SHP77 treated with DMSO at 0.1 percent for 48 hours (cell line): ENCODE measurements at places on chromosomes 1 and 21.

DNA sequence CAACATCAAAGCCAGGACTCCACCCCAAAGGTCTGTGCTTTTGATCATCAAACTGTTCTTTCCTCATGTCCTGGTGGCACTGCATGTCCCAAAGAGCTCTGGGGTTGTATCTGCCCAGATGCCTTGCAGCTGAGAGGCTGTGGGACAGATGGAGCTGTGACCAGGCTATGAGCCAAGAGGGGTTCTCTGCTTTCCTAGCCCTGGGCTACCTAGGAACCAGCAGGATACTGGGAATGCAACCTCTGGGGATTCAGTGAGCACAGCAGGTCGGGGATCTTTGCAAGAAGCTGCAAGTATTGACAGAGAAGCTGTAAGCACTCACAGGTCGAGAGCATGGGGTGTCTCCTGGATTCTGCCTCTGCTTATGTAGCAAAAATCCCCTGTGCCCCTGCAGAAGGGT, 186.6 kb downstream of the GRIK3 start:
- no peak for DNase-seq

DNA sequence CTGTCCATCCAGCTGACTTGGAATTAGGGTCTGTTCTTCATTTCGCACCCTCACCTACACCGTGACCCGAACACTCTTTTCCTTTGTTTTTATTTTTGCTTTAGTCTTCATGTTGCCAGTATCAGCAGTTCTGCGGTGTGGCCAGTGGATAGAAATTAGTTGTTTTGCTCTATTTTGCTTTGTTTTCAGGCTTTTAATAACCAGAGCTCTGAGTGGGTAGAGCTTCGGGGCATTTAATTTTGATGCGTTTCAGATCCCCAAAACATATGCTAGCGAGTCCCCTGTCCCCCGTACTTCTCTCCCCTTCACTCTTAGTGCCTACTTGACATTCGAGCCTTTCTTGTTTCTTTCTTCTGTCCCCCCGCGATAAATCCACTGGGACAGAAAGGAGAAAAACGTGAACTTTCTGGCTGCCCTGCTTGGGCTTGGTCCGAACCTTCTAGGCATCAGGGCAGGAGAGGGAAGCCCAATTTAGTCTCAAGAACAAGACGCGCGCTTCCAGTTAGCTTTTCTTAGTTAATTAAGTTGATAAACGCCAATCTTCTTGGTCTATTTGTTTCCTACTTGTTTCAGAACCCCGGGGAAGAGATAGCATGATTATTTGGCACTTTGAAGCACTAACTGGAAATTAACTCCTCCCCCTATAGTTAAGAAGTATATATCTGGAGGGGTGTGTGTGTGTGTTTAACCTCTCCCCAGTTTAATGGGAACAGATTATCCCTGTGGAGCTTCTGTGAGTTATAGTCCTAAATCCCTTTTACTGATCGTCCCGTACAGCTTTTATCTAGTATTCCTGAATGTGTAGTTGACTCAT, 839 bp downstream of the SWT1 start:
- no peak for DNase-seq

- DNase-seq: peak; percentile 2
These were observed 835 bp downstream of the PGM1 start for GRCh38 chr1:63593886-63594605.

- no peak for DNase-seq
These were observed 2.9 kb downstream of the TATDN3 start for GRCh38 chr1:212794561-212795014.

- DNase-seq: no peak
These were observed at the start of gene VWA1 for GRCh38 chr1:1435106-1435903. Gene VWA1, plus strand, starts transcription at chr1:1435690. Its CDS starts 59 bp downstream, at chr1:1435749.

DNA sequence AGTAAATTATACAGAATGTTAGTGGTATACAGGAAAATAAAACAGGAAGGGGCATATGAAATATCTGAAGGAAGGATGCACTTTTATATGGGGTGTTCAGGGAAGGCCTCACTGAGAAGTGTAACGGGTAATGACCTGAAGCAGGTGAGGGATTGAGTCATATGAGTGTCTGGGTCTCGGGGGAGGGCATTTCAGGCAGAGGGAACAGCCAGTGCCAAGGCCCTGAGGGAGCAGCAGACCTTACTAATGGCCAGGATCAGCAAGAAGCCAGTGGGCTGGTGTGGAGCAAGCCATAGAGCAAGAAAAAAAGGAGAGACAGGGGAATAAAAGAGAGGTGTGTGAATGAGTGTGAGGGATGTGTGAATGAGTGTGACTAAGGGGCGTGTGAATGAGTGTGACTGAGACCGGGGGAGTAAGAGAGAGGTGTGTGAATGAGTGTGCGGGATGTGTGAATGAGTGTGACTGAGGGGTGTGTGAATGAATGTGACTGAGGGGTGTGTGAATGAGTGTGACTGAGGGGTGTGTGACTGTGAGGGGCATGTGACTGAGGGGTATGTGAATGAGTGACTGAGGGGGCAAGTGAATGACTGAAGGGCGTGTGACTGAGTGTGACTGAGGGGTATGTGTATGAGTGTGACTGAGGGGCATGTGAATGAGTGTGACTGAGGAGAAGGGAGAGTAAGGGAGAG, 107.2 kb downstream of the GLIS1 start:
- DNase-seq: no peak

DNA sequence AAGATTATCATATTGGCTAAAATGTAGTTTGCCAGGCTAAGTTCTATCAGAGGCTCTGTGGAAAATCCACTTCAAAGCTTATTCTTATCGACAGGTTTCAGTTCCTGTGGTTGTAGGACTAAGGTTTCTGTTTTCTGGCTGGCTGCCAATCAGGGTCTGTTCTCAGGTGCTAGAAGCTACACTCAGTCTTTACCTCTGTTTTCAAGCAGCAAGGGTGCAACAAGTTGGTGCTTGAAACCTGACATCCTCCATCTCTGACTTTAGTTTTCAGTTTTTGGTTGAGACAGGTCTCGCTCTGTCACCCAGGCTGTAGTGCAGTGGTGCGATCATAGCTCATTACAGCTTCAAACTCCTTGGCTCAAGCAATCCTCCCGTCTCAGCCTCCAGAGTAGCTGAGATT, 15.3 kb upstream of the TMCO2 start:
- DNase-seq: no peak

GRCh38 chr1:9655836-9656235, 4.3 kb downstream of the PIK3CD start:
- DNase-seq: no peak

- no peak for DNase-seq
These were observed 17.1 kb upstream of the XPR1 start for GRCh38 chr1:180614730-180615129.

GRCh38 chr1:96191165-96191564, 530.4 kb upstream of the PTBP2 start:
- no peak for DNase-seq

GRCh38 chr1:186894415-186894814, 65.7 kb downstream of the PLA2G4A start:
- no peak for DNase-seq

DNA sequence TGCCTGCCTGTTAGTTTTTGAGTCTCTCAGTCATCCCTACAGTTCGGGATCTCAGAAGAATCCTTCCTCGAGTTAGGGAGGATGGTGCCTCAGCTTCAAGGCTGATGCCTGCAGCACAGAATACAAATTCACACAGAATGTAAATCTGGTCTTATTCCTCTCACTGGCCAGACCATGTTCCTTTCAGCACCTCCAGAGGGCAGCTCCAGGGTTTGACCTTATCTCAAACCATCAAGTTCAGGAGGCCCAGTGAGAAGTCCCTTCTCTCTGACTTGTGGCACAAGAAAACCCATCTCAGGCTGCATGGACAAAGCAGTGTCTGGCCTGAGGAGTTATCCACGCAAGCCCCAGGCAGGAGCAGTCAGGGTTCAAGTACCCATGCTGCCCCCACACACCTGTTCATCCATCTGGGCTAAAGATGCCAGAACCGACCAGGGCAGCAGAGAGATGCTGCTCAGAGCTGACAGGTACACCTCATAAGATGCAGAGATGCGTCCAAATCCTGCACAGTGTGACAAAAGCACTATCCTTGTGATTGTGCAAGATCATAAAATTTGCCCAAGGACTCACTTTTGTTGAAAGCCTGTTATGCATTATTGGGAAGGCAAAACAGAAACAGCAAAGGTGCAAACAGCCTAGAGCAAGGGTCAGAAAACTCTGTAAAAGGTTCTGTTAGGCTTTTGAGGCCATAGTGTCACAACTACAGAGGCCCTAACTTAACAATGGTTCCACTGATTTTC, 49.8 kb downstream of the BCAR3 start:
- DNase-seq: no peak

- no peak for DNase-seq
These were observed 2.8 kb upstream of the BOLA1 start for GRCh38 chr1:149896575-149896974.

- no peak for DNase-seq
These were observed 126.2 kb downstream of the KAZN start for GRCh38 chr1:14724678-14725077.

DNA sequence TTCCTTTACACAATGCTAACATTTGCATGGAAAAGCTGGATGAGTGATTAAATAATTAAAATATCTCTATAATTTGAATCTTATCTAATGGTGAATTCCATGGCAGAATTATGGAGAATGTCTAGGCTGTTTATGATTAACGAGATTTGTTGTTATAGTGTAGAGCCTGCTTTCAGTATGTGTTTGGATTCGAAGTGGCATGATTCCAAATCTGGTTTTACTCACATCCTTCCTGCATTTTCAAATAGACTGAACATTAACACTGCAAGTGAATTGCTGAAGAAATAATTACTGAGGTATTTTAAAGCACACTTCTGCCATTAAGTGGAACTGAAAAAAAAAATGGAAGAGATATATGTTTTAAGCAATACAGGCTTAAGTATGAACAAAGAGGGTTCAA, 5.1 kb upstream of the NEK7 start:
- no peak for DNase-seq

GRCh38 chr1:39996396-39997004, 41.6 kb downstream of the MFSD2A start:
- no peak for DNase-seq

- DNase-seq: no peak
These were observed 42.2 kb downstream of the SLC37A1 start for GRCh38 chr21:42555756-42556438.

- DNase-seq: no peak
These were observed 343.2 kb downstream of the OLFM3 start for GRCh38 chr1:101653482-101653946.

DNA sequence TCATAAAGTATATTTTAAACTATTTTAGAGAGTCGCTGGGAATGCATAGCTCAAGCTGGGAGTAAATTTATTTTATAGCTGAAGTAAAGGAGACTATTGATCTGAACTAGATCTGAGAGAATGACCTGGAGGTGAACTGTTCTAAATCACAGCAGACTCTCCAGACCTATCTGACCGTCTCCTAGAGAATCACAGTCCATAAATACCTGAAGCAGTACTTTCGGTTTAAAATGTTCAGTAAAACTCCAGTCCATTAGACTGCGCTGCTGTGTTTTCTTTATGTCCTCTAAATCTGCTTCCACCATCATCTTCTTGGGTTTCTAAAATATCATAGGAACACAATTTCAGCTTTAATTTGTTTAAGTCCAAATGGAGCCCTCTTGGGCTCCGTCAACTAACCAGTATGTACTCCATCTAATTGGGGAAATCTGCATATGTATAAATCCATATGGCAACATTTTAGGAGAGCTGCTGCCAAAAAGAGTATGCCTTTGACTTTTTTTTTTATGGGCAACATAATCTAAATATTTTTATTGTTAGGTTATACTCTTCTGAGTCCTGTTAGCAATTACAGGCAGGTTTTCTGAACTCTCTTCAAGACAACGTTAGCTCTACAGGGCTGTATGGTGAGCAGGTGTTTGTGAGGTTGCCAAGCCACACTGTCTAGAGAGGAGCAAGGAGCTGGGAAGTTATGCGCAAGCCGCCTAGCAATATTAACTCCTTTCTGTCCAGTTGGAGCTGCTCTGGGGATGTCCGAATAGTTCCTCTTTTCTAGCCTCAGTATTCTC, 111.2 kb downstream of the SPAG17 start:
- DNase-seq: no peak

- DNase-seq: no peak
These were observed 13.4 kb upstream of the SLC25A44 start for GRCh38 chr1:156180471-156180870.

- DNase-seq: no peak
These were observed 720 bp downstream of the LIN9 start for GRCh38 chr1:226308166-226308722.

DNA sequence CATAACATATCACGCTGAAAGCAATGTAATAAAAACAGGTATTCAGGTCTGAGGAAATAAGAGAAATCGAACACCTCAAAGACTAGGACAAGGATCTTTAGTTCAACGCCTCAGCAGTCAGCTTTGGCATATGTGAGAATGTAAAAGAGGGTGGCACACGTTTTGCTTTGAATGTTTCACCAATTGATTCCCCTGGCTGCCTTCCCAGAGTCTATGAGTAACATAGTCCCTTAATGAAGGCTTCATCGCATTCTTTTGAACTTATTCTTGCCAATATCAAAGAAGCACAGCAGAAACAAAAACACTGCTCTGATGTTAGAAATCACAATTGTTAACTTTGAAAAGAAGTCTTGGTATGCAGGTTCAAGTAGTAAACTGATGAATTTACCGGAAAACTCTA, 764.8 kb downstream of the ADGRL2 start:
- DNase-seq: no peak

DNA sequence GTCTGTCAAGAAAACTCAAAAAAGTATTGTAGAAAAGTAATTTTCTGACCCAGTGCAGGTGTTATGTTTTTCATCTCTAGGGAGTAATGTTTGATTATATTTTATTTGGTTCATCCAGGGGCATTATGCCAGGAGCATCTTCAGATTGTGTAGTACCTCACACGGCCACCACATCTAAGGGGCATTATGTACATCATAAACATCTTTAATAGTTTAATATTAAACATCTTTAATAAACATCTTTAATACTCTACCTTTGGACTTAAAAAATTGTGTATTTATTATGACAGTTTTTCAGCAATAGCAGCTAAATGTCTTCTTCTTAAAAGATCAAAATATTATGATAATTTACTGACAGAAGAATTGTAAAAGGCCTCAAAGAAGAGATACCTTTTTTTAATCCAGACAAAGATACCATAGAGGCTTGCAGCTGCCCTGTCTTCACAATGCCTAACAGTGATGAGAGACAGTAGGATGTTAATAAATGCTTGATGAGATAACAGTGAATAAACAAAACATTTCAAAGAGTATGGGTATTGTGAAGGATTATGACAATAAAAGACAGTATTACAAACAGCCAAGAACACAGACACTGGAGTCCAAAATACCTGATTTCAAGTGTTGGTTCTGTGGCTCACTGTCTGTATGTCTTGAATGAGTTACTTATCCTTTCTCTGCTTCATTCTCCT, 240.9 kb upstream of the ADGRL2 start:
- no peak for DNase-seq
